ENCODE measurements at places on chromosomes 1 and 21. TPM values are rescaled to one million over a fixed set of nuclear protein-coding genes. Genes with fewer than 3 reads are reported as not detected.

GRCh38 chr1:87329051-87329525, 408 bp downstream of the LMO4 start:
- DNase-seq, result peak; percentile 53

GRCh38 chr1:217333939-217334338, 297.0 kb downstream of the GPATCH2 start:
- peak; percentile 6 for DNase-seq

GRCh38 chr1:39819091-39819812, 30.6 kb upstream of the BMP8B start:
- no peak for DNase-seq

DNA sequence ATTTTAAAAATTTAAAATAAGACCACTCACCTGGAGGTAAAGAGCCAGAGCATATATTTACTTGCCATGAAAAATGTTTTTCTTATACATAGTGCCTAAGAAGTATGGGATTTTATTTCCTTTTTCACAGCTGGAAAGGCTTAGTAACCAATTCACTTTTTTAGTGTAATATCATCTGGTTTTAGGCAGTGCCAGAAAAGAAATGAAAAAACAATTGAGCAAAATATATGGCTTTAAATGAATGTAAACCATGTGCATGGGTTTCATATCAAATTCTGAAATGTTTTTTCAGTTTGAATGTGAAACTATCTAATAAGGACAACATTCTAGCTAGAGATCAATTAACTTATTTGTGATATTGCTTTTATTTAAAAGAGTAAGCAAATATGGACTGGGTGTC, 672.4 kb upstream of the ADAMTS5 start:
- no peak for DNase-seq

- DNase-seq, result no peak
These were observed 11.2 kb upstream of the HMGCS2 start for GRCh38 chr1:119779869-119780356.

DNA sequence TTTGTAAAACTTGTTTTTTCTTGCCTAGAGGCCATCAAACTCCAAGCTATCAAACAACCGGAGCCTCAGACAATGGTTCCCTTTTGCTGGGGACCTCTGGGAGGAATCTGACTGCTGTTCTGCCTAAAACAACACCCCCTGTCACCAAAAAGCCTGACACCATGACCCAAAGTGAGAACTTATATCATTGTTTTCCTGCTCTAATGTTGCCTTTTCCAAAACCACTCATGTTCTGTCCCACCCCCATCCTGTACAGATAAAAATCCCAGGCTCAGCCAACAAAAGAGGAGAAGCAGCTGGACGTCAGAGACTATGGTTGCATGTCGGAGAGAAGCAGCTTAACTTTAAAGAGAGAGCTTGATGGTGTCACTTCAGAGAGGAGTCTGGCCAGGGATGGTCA, 327.2 kb upstream of the CXADR start:
- DNase-seq, result no peak

DNA sequence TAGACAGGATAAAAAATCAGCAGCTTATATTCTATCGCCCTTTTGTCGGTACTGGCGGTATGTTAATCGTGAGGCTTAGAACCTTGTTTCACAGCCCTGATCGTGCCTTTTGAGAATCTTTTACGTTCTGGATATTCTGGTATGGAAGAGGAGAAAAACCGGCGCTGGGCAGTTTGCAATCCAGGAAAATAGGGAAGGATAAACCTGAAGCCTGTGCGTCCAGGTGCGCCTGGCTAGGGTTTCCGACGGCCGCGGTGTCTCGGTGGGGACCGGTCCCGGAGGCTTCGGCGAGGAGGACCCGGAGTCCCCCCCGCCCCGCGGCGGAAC, 258 bp upstream of the SYPL2 start:
- DNase-seq, result no peak

- peak; percentile 23 for DNase-seq
These were observed 38.4 kb upstream of the ZNF281 start for GRCh38 chr1:200448034-200448762.

DNA sequence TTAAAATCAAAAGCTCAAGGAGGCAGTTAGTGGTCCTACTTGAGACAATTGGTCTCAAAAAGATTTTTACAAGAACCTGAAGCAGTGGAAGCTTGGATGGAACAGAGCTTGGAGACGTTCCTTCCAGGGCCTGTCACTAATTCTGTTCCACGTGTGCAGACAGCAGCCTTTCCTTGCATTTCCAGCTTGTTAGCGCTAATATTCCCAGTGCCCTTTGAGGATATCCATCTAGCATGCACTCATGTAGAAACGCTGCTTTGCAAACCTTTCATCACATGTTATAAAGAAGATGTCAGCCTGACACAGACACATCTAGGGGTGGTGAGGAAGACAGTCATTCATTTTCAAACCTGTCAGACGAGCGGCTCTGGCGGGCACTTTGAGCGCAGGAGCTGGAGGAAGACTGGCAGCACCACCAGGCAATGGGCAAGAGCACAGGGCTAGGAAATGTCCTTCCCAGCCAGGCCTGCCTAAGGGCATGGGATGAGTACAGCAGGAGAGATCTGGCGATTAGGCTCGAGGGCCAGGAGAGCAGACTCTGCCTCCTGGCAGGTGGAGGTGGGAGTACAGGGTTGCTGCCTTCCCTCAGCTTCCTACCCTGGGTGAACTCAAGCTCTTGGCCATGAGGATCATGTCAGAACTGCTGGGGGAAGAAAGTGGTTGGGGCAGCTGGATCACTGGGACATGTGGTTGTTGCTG, 55.5 kb downstream of the CASQ2 start:
- no peak for DNase-seq

DNA sequence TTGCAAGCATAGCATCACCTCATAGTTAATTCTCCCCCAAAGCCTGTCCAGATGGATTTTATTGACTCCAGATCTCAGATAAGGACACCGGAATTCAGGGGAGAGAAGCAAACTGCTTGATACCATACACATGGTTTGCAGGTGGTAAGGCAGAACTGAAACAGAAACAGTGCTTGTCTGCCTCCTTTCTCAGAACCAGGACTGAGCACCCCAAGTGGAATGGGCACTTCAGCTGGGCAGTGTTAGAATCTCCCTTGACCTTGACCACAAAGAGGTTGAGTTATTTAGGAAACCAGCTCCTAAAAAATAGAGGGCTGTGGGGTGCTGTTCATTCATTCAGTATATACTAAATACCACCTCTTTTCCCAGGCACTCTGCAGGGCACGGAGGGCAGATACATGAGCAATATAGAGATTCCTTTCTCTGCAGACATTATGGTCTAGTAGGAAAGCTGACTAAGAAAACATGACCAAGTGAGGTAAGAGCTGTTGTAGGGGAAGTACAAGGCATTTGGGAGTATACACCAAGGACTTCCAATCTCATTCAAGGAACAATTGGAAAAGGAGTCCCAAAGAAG, 185.2 kb downstream of the C1orf94 start:
- DNase-seq, result no peak

- no peak for DNase-seq
These were observed 196.4 kb downstream of the GREM2 start for GRCh38 chr1:240415532-240415931.

DNA sequence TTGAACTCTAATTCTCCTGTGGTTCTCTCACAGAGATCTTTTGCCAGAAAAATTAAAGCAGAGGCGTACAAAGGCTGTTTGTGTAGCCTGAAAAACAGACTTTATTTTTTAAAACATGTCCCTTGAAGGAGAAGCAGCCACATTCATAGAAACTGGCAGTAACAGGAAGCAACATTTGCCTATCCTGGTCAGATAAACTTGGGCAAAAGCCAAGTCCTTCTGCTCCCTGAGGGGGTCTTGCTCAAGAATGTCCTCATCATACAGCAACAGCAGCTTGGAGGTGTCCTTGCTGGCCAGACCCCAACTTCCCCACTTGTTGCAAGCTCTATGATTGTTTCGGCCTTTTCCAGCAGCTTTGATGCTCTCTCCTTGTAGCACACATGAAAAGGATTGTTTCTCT, 36.3 kb downstream of the MSTO1 start:
- DNase-seq, result no peak

GRCh38 chr1:117759535-117759934, 153.7 kb downstream of the TENT5C start:
- DNase-seq, result no peak

DNA sequence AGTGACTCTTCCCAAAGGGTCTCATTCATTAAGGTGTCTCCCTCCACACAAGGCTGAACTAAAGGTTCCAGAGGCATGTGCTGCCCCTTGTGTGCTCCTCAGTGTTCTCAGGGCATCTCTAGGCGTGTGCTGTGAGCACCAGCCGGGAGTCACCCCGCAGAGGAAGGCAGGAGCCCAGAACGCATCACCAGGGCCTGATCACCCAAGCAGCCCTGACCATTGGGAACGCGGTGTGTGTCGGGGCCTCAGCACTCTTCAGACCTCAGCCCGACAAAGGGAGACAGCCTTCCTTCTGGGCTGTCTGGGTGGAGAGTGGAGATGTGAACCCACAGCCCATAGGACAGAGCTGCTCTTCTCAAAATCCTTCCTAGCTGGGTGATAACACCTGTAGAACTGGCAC, 9.1 kb downstream of the SLC37A1 start:
- DNase-seq, result no peak

RHD gene
- total RNA-seq, result not detected

NHLH2 gene
- not detected for total RNA-seq

ATP1A4 gene
- not detected for total RNA-seq

VSIG8 gene
- not detected for total RNA-seq

NUDC gene
- total RNA-seq, result 78.1 TPM

DPM3 gene
- 31.4 TPM for total RNA-seq

KCNC4 gene
- total RNA-seq, result 9.7 TPM

RPE65 gene
- not detected for total RNA-seq

FBXO2 gene
- 1.1 TPM for total RNA-seq

HCRTR1 gene
- total RNA-seq, result not detected

SAMD13 gene
- total RNA-seq, result 0.36 TPM

PDC gene
- not detected for total RNA-seq

PTP4A2 gene
- 240 TPM for total RNA-seq
